CD4-positive, alpha-beta T cell (primary cell): ENCODE measurements at places on chromosomes 7 and 10.

DNA sequence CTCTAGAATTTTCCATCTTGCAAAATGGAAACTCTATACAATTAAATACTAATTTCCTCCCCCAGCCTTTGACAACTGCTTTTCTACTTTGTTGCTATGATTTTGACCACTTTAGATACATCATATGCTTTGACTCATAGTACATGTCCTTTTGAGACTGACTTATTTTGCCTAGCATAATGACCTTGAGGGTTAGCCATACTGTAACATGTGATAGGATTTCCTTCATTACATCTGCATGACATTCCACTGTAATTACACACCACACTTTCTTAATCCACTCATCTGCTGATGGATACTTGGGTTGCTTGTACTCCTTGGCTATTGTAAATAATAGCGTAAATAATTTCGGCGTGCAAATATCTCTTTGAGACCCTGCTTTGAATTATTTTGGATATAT lies 127.7 kb downstream of the JAZF1 start:
- DNase-seq: no peak

- no peak for DNase-seq
These were observed 47.0 kb upstream of the FIGNL1 start for GRCh38 chr7:50497068-50497642.

DNA sequence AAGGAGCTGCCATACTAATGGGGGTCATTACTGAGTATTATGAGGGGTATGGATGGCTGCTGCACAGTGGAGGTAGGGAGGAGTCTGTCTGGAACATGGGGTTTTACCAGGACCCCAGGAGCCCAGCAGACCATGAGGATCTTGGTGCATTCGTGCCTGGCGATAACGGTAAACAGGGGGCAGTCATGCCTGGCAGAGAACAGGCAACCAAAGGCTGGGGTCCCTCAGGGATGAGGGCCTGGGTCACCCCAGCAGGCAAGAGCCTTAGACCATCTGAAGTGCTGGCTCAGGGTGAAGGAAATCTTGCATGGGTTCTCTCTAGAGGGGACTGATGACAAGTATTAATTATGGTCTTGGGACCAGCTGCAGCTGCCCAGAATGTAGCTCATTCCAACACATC lies 46.1 kb downstream of the MYL10 start:
- DNase-seq: no peak

DNA sequence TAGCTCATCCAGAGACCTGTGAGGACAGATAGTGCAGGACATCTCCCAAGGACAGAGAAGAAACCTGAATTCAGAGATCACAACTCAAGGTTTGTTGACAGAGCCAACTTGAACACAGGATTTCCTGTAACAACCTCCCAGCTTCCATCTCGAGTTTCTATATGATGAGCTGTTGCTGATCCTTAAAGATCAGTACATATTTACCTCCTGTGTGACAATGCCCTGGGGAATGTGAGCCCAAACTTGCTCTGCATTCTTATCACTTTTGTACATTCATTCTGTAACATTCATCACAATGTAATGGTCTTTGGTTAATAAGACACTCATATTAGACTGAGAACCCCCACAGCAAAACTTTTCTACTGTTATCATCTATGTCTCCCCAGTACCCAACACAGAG lies 468.6 kb downstream of the XPNPEP1 start:
- no peak for DNase-seq

- DNase-seq: no peak
These were observed 160.2 kb downstream of the BICC1 start for GRCh38 chr10:58672845-58673244.

DNA sequence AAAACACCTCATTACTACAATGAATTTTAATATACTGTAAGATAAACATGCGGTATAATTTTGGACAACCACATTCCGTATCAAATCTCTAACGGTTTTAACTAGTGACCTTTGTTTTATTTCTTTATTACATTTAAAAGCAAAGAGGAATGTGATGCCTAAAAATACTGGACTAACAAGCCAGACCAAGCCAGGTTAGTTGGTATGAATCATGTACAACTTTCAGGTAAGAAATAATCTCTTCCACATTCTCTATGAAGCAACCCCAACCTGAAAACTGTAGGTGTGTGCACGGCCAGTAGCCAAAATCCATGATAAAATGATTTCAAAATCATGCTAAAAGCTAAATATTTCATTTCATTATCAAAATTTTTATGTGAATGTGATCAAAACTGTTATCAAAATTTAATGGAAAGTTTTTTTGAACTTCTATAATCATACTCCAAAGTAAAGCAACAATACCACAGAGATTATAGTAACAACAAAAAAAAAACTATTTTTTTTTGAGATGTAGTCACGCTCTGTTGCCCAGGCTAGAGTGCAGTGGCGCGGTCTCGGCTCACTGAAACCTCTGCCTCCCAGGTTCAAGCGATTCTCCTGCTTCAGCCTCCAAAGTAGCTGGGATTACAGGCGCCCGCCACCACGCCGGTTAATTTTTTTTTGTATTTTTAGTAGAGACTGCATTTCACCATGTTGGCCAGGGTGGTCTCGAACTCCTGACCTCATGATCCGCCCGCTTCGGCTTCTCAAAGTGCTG lies 127.2 kb downstream of the NRBF2 start:
- DNase-seq: no peak

GRCh38 chr7:25847336-25848070 lies 304.5 kb upstream of the NFE2L3 start:
- no peak for DNase-seq

DNA sequence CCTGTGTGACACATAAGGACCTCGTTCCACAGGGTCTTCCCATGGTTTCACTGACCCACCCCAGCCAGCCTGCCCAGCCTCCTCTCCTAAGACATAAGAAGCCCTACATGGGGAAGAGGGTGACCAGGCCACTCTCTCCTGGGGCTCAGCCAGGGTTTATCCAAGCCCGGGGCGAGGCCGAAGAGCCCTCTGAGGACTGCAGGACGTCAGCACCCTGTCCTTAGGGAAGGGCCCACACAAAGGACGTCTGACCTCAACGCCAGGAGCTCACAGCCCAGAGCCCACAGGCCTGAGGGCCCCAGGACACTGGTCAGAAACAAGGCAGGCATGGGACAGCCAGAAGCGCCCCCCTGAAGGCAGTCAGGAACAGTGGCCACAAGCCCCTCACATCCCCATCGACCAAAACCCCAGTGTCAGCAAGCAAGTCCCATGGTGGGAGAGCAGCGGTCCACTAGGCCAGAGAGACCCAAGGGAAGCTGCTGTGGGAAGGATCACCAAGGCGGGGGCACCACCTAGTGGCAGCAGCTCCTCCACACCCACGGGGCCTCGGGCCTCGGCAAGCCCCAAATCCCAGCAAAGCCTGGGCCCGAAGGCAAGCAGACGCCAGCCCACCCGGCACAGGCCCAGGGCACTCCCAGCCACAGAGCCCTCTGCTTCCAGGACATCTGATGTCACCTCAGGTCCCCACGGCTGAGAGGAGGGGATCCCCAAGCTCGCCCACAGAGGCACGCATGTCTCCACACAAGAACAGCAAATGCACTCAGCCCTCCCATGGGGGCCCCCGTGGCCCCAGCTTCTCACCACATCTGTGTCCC lies 23.4 kb downstream of the MAD1L1 start:
- peak; percentile 33 for DNase-seq

- DNase-seq: no peak
These were observed 48.1 kb upstream of the GLCCI1 start for GRCh38 chr7:7920481-7920880.

- DNase-seq: no peak
These were observed 36.0 kb downstream of the FBXW4 start for GRCh38 chr10:101658975-101659374.

- DNase-seq: no peak
These were observed 3.3 kb upstream of the CUEDC2 start for GRCh38 chr10:102435529-102436233.

DNA sequence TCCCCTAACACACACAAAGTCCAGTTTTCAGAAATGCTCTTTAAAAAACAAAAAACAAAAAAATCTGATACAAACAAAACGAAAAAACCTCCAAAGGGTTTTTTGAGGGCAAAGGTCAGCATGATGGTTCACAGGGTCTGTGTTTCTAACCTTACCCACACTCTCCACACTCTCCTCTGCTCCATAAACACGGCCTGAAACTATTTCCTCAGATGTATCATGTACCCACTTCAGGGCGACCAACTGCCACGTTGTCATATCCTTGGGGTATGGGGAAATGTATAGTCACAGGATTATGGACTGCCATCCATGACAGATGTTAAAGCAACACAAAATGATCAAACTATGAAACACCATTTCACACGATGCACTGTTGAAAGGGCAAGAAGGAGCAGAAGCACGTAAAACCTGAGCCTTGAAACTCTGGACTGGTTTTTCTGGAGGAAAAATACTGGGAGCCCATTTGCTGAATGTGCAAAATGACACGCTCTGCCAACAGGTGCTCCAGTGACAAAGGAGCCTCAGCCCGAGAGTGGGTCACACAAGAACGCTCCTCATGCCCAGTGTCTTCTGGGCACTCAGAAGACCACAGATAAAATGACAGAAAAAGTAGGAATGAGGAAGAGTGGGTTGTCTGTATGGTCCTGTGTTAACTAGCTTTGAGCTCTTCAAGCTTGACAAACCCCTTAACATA lies 15.8 kb downstream of the NAPEPLD start:
- no peak for DNase-seq

DNA sequence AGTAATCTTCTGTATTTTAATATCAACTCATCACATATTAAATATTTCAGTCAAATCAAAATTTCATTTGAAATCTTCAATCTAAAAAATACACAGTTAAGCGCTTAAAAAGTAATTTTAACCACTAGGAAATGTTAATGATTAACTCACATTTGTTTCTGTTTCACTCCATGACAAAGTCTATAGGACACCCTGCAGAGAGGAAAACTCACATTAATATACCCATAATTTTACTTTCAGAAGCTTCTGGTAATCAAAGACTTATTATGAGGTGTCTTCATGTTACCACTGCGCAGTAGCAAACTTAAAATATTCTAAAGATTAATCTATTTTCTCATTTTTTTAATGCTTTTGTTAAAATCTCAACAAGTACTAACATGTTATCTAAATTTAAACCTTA lies 41.0 kb upstream of the ZNF518A start:
- no peak for DNase-seq

GRCh38 chr7:16795624-16796023 lies 9.2 kb downstream of the AGR2 start:
- no peak for DNase-seq

GRCh38 chr7:134084488-134085144 lies 42.5 kb upstream of the LRGUK start:
- peak; percentile 42 for DNase-seq

- no peak for DNase-seq
These were observed 90.8 kb downstream of the JMJD1C start for GRCh38 chr10:63374991-63375390.

GRCh38 chr7:124269774-124270173 lies 236.9 kb upstream of the TMEM229A start:
- no peak for DNase-seq

DNA sequence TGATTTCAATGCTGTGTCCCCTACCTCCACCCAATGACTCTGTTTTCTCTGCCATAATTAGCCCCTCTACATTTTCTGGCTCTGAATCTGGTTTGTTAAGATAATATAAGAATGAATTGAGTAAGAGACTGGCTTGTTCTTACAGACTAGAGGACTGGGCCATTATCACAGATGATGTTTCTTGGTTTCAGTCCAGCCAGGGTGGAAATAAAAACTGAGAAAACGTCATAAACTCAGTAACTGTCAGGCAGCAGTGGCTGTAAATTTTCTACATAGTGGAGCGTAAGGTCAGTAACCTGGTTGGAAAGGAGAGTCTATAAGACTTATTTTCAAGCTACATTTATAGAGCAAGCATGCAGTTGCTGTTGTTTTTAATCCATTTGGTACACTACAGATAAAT lies 485.4 kb downstream of the HTR7 start:
- no peak for DNase-seq

- DNase-seq: no peak
These were observed 323.4 kb downstream of the WDR37 start for GRCh38 chr10:1379601-1380000.

DNA sequence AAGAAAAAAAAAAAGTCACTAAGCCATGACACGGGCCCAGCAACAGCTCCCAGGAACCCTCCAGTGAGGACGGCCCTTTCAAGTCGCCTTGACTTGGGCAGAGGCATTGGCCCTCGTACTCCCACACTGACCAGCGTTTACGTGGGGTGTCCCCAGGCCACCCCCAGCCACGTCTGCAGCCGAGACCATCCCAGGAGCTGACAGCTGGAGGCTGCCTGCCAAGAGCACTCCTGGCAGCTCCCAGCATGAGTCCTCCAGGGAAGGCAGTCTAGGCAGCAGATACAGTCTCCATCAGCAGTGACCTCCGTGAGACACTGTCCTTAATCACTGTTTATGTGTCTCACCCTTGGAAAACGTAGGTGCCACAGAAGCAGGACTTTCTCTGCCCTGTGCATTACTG lies 86.5 kb downstream of the PROSER2 start:
- no peak for DNase-seq

- DNase-seq: no peak
These were observed 14.4 kb upstream of the APBB1IP start for GRCh38 chr10:26423722-26424121.

- no peak for DNase-seq
These were observed 154.0 kb downstream of the CAMK1D start for GRCh38 chr10:12503311-12503710.

DNA sequence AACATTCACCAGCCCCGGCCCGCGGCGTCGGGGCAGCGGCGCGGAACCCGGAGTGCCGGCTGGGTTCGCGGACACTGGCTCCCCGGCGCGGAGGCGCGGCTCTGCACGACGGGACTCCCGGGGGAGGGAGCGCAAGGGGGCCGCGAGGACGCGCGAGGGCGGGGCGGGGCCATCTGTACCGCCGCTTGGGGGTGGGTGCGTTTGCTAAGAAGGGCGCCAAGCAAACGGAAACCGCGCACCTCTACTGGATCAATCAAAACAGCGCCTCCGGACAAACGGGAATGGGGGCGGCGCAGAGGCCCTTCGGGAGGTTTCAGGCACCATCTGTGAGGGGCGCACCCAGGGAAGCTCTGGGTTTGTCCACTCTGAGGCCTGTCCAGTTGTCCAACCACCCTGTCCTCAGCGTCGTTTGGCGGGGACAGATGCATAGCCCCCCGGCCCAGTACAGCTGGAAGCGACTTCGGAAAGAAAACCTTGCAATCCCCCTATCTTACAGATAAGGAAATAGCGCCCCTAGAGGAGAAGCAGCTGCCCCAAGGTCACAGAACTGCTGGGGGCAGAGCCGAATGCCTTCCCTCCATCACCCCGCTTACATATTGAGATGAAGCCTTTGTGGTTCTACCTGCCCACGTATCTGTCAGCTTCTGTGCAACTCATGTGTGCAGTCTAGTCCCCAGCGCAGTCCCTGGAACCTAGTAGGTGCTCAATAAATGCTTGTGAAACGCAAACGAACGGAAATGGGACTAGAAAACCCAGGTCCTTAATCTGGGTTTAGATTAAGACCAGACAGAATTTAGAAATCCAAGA lies 10.7 kb upstream of the SLIT1 start:
- peak; percentile 47 for DNase-seq

DNA sequence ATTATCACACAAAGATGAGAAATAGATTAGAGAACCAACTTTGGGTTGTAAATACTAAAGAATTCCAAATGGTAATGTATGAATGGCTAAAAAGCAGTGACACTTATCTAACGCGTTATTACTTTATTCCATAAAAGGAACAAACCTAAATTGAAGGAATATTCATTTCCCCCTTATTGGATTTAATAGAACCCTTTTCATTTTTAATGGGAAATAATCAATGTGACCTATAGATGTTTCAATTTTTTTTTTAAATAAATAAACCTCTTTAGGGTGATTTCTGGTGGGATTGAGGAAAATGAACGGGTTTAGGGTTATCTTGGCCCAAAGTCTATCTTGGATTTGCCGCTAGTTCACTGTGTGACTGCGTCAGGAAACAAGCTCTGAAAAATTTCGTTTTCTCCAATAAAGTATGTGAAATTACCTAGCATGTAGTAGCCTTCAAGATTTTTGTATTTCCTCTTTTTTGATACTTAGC lies 1.9 kb upstream of the ACBD5 start:
- DNase-seq: no peak
